Retina (tissue), 1 donor: ENCODE measurements at places on chromosomes 2 and 18.

DNA sequence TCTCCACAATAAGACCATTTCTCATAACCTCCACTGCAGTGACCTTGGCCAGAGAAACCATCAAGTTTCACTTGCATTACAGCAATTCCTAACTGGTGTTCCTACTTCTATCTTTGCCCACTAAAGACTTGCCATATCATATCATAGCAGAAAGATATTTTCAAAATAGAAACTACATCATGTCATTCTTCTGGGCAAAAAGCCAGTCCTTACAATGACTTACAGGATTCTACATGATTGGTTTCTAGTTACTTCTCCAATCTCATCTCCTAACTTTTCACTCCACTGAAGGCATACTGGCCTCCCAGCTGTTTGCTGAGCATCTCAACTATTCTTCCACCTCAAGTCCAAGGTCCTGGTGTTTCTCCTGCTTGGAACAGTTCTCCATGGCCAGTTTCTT, 151.4 kb downstream of the HNMT start:
- DNase-seq, result no peak

- DNase-seq, result no peak
These were observed 57.6 kb downstream of the TPGS2 start for GRCh38 chr18:36771245-36771644.

- DNase-seq, result no peak
These were observed 231.8 kb upstream of the SPOPL start for GRCh38 chr2:138269765-138270164.

DNA sequence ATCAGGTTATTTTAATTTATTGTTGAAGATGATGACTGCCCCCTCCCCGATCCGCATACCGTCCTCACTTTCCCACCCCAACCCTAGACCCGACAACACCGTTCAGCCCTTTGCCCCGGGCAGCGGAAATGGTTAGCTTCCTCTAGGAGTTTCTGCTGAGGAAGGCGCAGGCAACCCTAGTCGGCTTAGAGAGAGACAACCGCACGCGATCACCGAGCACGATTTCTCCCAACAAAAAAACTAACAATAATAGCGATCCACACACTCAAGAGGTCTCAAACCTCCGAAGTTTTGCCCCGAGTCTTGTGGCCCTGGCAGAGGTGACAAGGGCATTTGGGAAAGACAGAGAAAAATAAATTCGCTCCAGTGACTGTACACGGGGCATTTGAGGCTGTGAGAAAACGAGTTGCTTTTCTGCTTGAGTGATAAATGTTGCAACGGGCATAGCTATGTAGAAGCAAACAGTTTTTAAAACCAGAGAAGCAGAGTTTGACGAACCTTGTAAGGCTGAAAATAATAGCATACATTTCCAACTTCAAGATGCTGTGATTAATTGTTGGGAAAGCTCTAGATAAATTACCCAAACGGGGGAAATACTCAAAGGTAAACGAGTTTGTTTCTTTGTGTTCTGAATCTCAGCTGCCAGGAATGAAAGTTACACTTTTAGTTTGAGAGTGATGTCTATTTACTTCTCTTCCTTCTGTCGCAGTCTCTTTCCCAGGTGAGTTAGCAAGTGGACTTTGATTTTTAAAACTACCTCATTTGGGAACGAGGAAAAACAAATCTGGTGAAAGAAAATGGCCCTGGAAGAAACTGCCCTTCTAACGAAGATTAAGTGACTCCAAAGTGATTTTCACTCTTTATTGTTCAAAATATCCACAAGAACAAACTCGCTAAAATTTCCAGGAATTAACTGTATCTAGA, 11.0 kb upstream of the SIX3 start:
- DNase-seq, result no peak
